H1 (cell line): ENCODE measurements at places on chromosomes 6 and 20.

GRCh38 chr20:39214828-39215227, 252.7 kb downstream of the DHX35 start:
- DNase-seq, result no peak
- no peaks in the 10 kb centered on the region for H3K36me3 ChIP-seq
- H3K4me3 ChIP-seq, result no peak overlapping the region
- peaks cover 3% of the 10 kb centered on the region; the same call in 1 of the 2 replicates for H3K4me1 ChIP-seq
- H3K27ac ChIP-seq, result no peak overlapping the region
- peaks cover 7% of the 10 kb centered on the region for H3K27me3 ChIP-seq

DNA sequence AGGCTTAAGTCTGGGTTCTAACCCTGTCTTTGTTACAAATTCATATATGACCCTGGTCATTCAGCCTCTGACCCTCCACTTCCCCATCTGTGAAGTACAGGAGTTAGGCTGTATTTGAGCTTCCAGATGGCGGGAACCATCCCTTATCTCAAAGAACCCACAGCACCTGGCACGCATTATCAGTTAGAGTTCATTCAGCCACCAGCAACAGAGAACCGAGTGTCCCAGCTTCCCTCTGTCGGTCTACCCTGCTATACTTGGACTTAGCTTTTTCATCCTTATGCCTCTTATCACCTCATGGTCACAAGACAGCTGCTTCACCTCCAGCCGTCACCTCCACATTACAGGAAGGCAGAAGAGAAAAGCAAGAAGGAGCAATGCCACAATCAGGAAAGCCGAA, 147.8 kb downstream of the EYA2 start:
- H3K4me3 ChIP-seq, result no peak overlapping the region
- no peaks in the 10 kb centered on the region for H3K36me3 ChIP-seq
- H3K27ac ChIP-seq, result no peak overlapping the region
- no peak for DNase-seq
- no peaks in the 10 kb centered on the region for H3K4me1 ChIP-seq

GRCh38 chr20:50286609-50287008, 96.0 kb downstream of the CEBPB start:
- no peaks in the 10 kb centered on the region for H3K27me3 ChIP-seq
- H3K4me1 ChIP-seq, result 0 out of 2 replicates have a peak, but pooled peaks cover 4% of the 10 kb centered on the region
- no peak overlapping the region for H3K27ac ChIP-seq
- DNase-seq, result no peak
- H3K4me3 ChIP-seq, result no peak overlapping the region

DNA sequence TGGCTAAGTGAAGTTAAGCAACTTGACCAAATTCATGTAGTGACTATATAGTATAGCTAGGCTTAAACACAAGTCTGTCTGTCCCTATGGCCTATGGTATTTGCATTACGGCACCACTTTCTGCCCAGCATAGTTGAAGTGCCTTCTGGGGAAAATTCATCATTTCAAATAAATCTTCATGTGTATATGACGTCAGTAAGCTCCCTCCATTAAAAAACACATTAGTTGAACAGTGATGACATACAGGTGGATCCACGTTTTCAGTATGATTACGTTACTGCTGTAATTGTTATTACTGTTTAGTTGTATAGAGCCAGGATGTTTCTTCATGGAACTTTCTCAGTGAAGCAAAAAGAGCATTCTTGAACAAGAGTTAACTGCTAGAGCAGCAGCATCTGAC, 96.2 kb downstream of the TENT5A start:
- no peak overlapping the region for H3K4me3 ChIP-seq
- no peaks in the 10 kb centered on the region for H3K36me3 ChIP-seq
- no peak overlapping the region for H3K27ac ChIP-seq
- no peak for DNase-seq

GRCh38 chr6:142868917-142869316, 76.1 kb downstream of the HIVEP2 start:
- no peak overlapping the region for H3K27ac ChIP-seq
- no peaks in the 10 kb centered on the region for H3K4me1 ChIP-seq
- no peak overlapping the region for H3K4me3 ChIP-seq
- H3K36me3 ChIP-seq, result no peaks in the 10 kb centered on the region
- DNase-seq, result no peak

DNA sequence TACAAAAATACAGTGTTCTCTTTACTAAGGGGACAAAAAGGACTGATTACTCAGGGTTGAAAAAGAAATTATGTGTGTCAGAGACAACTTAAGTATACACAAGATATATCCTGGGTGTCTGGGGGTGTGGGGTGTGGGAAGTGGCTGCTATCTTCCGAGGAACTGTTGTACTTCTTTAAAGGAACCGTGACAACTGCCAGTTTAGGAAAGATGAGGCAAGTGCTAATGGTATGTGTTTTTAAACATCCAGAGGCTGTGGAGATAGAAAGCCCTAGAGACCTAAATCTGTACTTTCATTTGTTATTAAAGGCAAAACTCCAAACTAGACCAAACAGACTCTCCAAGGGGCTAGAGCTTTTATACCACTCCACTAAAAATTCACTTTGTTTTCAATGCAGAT, 95.6 kb downstream of the SNAP25 start:
- H3K4me3 ChIP-seq, result no peak overlapping the region
- no peaks in the 10 kb centered on the region; the same call in 1 of the 2 replicates for H3K36me3 ChIP-seq
- DNase-seq, result no peak
- no peak overlapping the region for H3K27ac ChIP-seq
- H3K4me1 ChIP-seq, result peaks cover 5% of the 10 kb centered on the region; the same call in 1 of the 2 replicates

DNA sequence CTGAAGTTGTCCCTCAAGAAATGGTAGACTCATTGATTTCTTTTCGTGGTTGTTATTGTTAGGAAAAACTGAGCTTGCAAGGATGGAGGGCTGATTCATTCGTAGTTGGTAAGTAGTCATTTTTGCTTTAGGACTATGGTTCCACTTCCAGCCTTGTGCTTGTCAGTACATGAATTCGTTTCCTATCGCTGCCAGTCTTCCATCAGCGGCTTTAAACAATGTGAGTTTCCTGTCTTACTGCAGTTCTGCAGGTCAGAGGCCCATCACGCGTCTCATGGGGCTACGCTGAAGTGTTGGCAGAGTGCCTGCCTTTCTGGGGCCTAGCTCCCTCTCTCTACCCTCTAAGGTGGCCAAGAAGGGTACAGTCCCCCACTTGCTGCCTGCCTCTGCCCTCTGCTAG, 11.4 kb upstream of the MDFI start:
- no peaks in the 10 kb centered on the region for H3K36me3 ChIP-seq
- no peaks in the 10 kb centered on the region; the same call in none of the 2 replicates for H3K4me1 ChIP-seq
- no peaks in the 10 kb centered on the region for H3K27me3 ChIP-seq
- DNase-seq, result no peak
- H3K4me3 ChIP-seq, result no peak overlapping the region

DNA sequence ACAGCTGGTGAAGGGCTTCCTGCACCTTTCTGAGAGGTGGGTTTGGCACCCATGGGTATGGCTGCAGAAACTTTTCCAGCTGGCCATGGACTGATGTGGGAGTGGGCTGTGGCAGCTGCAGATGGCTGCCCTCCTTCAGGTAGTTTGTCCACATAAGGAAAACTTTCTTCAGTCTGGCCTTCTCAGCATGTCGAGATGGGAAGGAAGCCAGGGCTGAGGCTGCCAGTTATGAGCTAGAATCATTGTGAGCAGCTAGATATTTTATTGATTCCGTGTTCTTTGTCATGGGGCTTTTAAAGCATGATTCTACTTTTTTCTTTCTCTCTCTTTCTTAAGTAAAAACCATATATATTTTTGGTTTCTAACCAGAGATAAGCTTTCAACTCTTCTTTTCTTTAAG, 16.6 kb downstream of the NKX2-4 start:
- no peak for DNase-seq
- peaks cover 3% of the 10 kb centered on the region; the same call in 1 of the 2 replicates for H3K36me3 ChIP-seq
- no peak overlapping the region for H3K27ac ChIP-seq
- H3K4me3 ChIP-seq, result no peak overlapping the region

GRCh38 chr6:16252686-16253299, 14.4 kb downstream of the GMPR start:
- H3K4me1 ChIP-seq, result 0 out of 2 replicates have a peak, but pooled peaks cover 3% of the 10 kb centered on the region
- no peak for DNase-seq
- no peaks in the 10 kb centered on the region for H3K36me3 ChIP-seq
- no peak overlapping the region for H3K27ac ChIP-seq
- no peak overlapping the region for H3K4me3 ChIP-seq
- H3K27me3 ChIP-seq, result no peaks in the 10 kb centered on the region

DNA sequence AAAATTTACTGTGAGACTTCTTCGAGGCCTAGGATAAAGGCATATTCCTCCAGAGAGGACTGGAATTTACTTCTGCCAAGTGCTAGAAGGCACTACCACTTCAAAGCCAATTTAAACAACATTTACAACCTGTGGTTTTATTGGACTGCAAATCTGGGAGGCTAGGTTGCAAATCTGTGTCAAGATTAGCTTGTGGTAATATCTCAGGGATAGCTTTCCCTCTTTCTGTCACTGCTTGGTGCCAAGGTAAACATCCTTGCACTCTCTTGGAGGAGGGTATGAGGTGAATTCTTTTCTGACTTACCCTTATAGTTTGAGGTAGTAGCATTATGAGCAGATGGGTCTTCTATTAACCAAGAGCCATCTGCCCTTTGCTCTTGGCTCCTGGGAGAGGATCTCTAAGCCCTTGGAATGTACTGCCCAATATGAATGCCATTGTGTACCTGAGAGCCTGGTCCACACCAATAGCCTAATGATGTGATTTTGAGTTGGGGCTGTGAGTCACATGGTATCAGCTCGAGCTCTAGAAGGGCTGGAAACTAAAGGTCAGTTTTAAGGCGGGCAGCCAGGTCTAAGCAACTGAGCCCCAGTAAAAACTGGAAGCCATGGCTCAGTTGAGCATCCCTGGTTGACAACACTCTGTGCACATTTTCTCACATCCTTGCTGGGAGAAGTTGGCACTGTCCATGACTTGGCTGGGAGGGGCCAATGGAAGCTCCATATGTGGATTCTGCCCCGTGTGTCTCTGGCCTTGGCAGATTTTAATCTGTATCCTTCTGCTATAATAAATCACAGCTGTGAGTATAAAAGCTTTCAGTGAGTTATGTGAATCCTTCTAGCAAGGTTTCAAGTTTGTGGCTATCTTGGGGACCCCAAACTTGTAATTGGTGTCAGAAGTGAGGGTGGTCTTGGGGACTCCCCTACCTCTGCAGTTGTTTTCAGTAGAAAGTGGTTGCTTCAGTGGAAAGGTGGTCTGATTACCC, 188.1 kb downstream of the UBE3D start:
- H3K36me3 ChIP-seq, result no peaks in the 10 kb centered on the region
- no peaks in the 10 kb centered on the region for H3K4me1 ChIP-seq
- H3K27me3 ChIP-seq, result no peaks in the 10 kb centered on the region
- H3K4me3 ChIP-seq, result no peak overlapping the region

GRCh38 chr6:5813625-5814027, 193.1 kb downstream of the NRN1 start:
- H3K27me3 ChIP-seq, result no peaks in the 10 kb centered on the region
- no peaks in the 10 kb centered on the region for H3K4me1 ChIP-seq
- no peaks in the 10 kb centered on the region for H3K36me3 ChIP-seq
- no peak overlapping the region for H3K4me3 ChIP-seq
- H3K27ac ChIP-seq, result no peak overlapping the region

DNA sequence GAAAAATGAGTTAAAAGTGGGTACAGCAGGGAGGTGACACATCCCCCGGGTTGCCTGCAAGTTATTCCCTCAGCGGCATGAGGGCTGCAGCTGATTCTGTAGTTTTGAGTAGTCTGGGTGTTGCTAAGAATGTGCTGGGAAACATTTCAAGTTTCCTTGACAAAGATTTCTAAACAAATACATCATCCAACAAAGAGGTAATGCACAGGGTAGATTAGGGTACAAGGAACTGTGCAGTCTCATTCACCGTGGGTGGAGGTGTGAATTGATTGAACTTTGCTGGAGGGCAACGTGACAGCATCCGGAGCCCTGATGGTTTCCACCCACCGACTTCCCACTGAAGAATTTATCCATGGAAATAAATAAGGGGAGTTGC, 21.8 kb downstream of the CASS4 start:
- DNase-seq, result no peak
- H3K27ac ChIP-seq, result no peak overlapping the region
- no peaks in the 10 kb centered on the region for H3K36me3 ChIP-seq
- H3K27me3 ChIP-seq, result no peaks in the 10 kb centered on the region

DNA sequence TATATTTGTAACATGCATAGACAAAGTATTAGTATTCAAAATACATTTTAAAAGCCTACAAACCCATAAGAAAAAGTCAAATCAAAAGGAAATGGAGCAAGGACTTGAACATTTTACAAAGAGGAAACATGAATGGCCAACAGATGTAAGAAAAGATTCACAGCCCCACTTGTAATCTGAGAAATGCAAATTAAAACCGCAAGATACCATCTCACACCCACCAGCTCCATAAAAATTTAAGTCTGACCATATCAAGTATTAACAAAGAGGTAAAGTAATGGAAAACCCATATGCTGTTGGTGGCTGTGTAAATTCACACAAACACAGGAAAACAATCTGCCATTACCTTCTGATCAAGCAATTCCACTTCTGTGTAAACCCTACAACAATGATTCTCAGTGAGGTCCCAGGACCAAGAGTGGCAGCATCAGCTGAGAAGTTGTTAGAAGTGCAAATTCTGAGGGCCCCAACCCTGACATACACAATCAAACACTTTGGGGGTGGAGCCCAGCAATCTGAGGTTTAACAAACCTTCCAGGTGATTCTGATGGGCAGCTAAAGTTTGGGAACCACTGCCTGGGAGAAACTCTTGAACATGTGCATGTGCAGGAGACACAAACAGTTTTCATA, 30.9 kb downstream of the BCL2L1 start:
- H3K36me3 ChIP-seq, result no peaks in the 10 kb centered on the region
- no peak overlapping the region for H3K27ac ChIP-seq
- peaks cover 14% of the 10 kb centered on the region for H3K4me1 ChIP-seq
- H3K4me3 ChIP-seq, result no peak overlapping the region
- no peaks in the 10 kb centered on the region for H3K27me3 ChIP-seq

- H3K27ac ChIP-seq, result no peak overlapping the region
- H3K4me3 ChIP-seq, result no peak overlapping the region
These were observed 114.9 kb downstream of the GRM4 start for GRCh38 chr6:34030831-34031624.

DNA sequence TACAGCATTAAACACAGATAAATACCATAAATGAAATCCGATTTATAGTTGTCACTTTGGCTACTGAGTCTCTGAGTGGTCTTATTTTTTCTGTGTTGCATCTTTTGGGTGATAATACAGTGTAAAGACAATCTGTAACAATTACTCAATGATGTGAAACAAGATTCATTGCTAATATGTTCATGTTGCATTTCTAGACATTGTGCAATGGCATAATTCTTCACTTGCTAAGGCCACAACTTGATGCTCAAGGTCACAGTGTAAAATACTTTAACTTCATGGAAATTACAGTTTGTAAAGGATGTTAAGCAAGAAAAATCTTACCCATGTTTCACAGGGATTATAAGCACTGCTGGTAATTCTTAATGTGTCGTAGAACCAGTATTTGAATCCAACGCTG, 74.9 kb upstream of the SMLR1 start:
- no peaks in the 10 kb centered on the region for H3K4me1 ChIP-seq
- DNase-seq, result no peak
- H3K36me3 ChIP-seq, result no peaks in the 10 kb centered on the region
- H3K27ac ChIP-seq, result no peak overlapping the region
